ENCODE measurements at places on chromosomes 3 and 15.

DNA sequence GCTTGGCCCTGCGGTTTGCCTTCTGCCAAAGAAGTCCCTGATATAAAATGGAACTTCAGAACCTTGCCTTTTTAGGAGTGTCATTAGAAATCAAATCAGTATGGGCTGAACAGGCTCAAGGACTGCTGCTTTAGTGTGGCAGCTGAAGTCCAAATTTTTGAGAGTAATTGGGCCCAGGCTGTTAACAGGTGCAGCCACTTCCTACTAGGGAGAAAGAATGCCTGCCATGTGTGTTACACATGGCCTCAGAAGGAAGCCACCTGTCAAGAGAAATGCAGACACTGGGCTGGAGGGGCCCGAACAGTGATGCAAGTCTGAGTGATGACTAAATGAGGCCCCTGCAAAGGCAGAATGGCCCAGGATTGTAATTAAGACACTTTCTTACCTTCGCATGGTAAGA is 786.7 kb upstream of the CFAP20DC start:
- DNase-seq: no peak

DNA sequence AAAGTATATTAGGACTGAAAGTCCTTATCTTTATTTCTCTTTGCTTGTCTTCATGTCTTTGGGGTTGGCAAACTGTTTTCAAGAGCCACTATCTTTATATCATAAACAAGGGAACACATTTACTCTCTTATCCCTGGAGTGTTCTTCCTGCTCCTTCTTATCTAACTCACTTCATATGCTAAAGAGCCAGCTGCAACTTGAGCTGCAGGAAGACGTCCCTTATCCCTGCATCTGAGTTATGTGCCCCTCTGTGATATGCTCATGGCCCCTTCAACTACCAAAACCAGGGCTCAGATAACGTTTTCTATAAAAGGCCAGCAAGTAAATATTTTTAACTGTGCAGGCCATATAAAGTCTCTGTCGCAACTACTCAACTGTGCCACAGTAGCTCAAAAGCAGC is 137.0 kb upstream of the CRBN start:
- DNase-seq: no peak

GRCh38 chr15:78457101-78457500 is 19.1 kb downstream of the IREB2 start:
- peak; percentile 84 for DNase-seq

DNA sequence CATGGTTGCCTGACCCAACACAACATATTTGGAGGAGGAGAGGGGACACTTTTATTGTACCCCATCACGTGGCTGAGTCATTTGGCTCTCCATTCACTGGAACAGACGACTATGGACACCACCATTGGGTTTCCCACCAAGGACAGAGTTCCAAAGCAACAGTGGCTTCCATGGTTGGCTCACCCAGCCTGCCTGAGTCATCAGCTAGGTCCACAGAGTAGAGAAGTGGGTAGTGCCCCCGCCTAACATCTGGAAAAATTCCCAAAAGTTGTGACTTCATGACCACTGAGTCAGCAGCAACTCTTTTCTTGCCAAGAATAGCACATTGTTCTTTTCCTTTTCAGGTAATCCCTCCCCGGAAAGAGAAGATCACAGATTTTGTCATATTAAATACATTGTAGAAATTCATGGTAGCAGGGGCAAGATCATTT is 3.0 kb upstream of the PPP1R2 start:
- DNase-seq: peak; percentile 84

- no peak for DNase-seq
Measured at GRCh38 chr15:50066666-50067065, 52.4 kb downstream of the ATP8B4 start.

GRCh38 chr3:138457863-138458735 is 23.7 kb downstream of the ESYT3 start:
- no peak for DNase-seq

- peak; percentile 41 for DNase-seq
Measured at GRCh38 chr3:66507423-66508260, 6.8 kb upstream of the LRIG1 start.

DNA sequence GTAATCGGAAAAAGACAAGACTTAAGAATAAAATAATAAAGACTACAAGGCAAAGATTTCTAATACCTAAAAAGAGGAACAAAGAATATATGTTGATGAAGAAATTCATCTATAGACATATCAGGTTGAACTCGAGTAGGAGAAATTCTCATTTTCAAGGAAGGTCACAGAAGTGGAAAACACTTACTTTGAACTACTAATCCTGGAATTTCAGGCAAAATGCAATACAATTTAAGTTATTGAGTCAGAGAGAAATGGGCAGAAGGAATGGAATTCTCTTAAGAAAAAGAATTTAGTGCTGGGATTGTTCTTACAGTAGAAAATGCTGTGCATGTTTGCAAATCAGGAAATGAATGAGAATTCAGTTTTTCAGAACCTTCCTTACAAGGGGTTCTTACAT is 135.9 kb upstream of the TGFBR2 start:
- peak; percentile 58 for DNase-seq

DNA sequence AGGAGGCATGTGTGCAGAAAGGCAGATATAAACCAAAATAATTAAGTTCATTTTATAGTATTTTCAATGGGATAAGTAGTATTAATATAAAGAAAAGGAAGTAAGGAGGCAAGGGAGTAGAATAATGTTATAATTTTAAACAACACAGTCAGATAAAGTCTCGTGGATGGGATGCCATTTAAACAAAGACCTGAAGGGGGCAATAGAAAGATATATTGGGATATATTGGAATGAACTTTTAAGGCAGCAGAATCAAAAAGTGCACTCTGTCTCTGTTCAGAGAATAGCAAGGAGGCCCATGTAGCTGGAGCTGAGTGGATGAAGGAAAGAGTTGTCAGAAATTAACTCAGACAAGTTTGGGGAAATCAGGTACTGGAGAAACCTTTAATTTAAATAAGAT is 158.7 kb downstream of the CGGBP1 start:
- DNase-seq: no peak

GRCh38 chr3:73885862-73886261 is 261.1 kb upstream of the PDZRN3 start:
- no peak for DNase-seq

DNA sequence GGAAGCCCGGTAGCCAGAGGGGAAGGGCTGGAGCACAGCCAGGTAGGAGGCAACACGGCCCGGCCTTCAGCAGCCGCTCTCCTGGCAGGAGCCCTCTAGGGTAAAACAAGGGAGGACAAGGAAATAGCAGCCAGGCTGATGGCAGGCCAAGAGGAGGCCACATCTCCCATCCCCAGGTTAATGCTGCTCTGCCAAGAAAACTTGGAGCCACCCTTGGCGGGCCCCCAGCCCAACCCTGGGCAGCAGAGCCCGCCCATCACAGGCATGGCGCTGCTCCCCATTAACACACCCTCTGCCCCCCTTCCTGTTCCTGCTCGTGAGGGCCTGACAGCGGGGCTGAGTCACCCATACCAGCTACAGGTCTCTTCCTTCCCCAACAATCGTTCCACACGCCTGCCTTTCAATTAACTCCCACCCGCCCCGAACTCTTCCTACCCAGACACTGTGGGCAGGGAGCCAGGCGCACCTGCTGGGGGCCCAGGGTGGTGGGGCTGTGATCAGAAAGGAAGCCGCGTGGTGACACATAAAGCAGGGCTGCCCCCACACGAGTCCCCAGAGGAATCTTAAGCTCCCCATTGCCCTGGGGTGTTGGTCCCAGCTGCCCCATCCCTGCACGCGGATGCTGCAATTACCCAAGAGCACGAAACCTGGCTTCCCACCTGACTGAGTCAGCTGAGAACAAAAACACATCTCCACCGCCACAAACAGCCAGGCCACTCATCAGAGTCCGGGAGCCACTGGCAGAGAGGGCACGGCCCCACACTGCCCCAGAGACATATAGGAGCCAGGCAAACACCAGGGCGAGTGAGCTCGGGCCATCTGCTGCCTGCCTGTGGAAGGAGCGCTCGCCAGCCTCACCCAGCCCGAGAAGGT is at the start of gene C15orf62:
C15orf62 (plus strand) TSS at position 707 of the 873 bp plus-strand sequence. CDS start 516 bp downstream, outside the sequence.
- DNase-seq: no peak

GRCh38 chr3:131538968-131539367 is 36.2 kb upstream of the MRPL3 start:
- no peak for DNase-seq

GRCh38 chr3:21398461-21398860 is 352.5 kb downstream of the ZNF385D start:
- no peak for DNase-seq

GRCh38 chr3:126417981-126418530 is 23.3 kb downstream of the CFAP100 start:
- DNase-seq: no peak

- DNase-seq: no peak
Measured at GRCh38 chr15:74821091-74821789, 5.2 kb upstream of the CPLX3 start.

DNA sequence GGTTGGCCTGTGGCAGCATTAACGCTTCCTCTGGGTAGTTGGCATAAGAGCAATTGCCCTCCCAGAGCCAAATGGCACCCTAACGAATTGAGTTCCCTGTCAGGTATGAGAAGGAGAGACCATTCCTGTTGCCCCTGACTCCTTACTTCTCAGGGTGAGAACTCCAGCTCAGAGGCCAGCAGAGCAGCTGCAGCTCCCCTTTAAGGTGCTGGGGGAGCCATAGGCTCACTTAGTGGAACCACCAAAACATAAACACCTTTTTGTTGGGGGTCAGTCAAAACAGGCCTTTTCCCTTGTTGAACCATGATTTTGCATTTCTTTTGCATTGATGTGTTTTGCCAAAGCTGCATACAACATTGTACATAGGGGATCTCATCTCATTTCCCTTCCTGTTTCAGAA is 28.1 kb upstream of the LHFPL4 start:
- no peak for DNase-seq

GRCh38 chr3:172635588-172635987 is 75.3 kb downstream of the NCEH1 start:
- DNase-seq: no peak

DNA sequence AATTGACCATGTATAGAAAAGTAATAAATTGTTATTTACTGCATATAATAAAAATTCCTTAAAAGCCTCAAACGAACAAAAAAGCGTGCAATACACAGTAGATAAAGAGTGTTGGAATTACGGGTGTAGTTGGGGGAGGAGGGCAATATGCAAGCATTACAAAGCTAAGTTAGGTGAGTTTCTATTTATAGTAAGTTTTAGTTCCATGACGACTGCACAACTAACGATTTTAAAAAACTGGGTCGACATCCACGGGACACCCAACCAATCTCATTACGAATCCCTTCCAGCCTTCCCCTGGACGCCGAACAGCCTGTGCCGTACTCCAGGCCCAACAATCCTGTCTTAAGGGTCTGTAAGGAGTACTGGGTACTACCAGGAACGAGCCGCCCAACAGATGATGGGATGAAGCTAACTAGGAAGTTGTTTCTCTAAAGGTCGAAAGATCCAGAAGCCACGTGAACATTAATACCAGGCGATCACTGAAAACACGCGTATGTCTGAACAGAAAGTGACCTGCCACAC is 677 bp downstream of the POLQ start:
- DNase-seq: peak; percentile 1

- peak; percentile 12 for DNase-seq
Measured at GRCh38 chr3:3170998-3171397, 8.5 kb downstream of the CRBN start.

DNA sequence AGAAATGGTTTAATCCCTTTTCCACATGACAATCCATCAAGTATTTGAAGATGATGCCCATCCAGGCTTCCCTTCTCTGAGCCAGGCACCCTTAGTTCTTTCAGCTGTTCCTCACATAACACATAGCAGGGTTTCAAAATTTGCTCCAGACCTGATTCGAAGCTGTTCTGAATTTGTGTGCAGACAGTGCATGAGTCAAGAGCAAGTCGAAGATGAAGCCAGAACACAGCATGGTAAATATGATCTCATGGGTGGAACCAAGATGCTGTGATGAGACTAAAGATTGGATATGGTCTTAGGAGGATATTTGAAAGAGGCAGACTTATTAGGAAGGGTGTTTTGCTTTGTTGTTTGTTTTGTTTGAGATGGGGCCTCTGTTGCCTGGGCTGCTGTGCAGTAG is 32.6 kb upstream of the PDE8A start:
- DNase-seq: peak; percentile 67

DNA sequence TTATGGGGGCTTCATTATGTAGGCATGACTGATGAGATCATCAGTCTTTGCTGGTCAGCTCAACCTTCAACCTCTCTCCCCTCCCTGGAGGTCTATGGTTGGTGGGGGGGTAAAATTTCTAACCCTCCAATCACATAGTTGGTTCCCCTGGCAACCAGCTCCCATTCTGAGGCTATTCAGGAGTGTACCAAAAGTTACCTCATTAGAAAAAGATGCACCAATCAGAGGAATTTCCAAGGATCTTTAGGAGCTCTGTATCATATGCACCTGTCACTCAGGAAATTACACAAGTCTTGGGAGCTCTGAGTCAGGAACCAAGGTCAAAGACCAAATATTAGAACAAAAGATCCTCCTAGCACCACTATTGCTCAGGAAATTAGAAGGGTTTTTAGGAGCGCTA is 21.4 kb upstream of the LEO1 start:
- no peak for DNase-seq

GRCh38 chr15:71677352-71677751 is 133.0 kb upstream of the NR2E3 start:
- DNase-seq: no peak

DNA sequence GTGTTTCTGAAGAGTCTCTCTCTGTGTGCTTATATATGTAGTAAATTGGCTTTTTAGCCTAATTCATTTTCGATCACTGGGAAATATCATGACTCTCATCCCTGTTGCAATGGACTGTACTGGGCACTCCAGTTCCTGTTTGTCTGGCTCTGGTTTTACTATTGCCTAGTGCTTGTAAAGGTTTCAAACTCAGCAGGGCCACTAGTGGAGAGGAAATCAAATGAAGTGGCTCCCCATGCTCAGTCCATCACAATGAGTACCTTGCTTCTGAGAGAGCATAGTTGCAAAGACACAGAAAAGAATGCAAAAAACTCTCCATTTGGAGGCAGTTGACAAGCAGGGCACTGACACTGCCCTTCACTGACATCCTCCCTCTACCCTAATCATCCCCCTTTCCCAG is 167.8 kb downstream of the TAFA4 start:
- no peak for DNase-seq

DNA sequence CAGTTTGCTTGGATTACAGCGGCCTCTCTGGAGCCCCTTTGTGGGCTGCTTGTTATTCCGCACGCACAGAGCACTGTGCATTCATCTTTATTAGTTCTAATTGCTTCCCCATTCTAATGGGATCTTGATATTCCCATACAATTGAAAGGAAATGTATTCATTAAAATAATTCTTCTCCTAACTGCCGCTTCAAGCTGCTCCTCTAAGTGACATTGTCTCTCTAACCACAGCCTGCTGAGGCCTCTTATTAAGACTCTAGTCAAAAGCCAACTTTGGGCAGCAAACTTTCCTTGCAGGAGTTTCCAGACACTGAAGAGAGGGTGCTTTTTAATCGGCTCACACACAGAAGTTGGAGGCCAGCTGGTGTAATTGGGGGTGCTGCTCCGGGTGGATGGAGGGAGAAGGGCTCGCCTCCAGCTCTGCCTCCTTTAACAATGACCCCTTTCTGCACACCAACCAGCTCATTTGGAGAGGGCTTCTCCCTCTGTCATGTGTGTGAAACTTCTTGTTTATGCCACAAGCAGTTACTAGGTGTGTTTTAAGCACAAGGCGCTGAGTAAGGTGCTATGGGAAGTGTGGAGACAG is 5.6 kb upstream of the MAGEF1 start:
- no peak for DNase-seq

All from fibroblast of skin of scalp (primary cell).